ENCODE measurements at places on chromosomes 12 and 14.
A peak's percentile ranks its signal among the peaks of the same experiment; 100 is the strongest.

DNA sequence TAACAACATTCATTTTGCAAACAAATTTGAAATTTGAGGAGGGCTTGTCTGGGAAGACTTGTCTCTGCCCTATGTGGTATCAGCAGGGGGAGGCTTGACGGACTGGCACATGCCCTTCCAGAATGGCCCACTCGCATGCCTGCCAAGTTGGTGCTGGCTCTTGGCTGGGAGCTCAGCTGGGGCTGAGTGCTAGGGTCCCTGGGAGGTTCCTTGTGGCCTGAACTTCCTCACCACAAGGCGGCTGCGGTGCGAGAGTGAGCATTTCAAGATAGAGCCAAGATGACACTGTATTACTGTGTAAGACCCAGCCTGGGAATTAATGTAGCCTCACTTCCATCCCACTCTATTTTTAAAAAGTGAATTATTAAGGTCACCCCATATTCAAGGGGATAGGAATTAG, 271.6 kb upstream of the PLEKHG7 start:
- DNase-seq: peak; percentile 22
- H3K4me1 ChIP-seq: no peaks in the 10 kb centered on the region
- H3K27ac ChIP-seq: no peak overlapping the region
- H3K36me3 ChIP-seq: no peaks in the 10 kb centered on the region
- no peaks in the 10 kb centered on the region for H3K27me3 ChIP-seq
- no peak overlapping the region for H3K4me3 ChIP-seq

GRCh38 chr12:72098622-72099021, 160.0 kb downstream of the TPH2 start:
- H3K36me3 ChIP-seq: no peaks in the 10 kb centered on the region
- DNase-seq: no peak
- H3K4me1 ChIP-seq: no peaks in the 10 kb centered on the region
- no peak overlapping the region for H3K27ac ChIP-seq
- no peaks in the 10 kb centered on the region for H3K27me3 ChIP-seq

DNA sequence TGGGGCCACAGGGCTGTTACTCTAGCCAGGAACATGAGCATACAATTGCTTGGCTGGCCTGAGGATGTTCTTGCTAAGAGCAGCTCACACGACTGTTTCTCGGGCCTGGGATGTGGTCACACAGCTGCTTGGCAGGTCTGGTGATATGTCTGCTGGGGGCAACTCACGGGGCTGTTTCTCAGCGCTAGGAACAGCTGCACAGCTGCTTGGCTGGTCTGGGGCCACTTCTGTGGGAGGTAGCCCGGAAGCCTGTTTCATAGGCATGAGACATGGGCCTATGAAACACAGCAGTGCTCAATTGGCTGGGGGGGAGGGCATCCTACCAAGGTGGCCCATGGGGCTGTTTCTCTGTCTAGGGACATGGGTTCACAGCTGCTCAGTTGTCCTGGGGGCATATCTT, 73.4 kb upstream of the DDHD1 start:
- no peak overlapping the region for H3K27ac ChIP-seq
- no peaks in the 10 kb centered on the region for H3K4me1 ChIP-seq
- no peak overlapping the region for H3K4me3 ChIP-seq
- DNase-seq: no peak

- H3K4me1 ChIP-seq: no peaks in the 10 kb centered on the region
- no peaks in the 10 kb centered on the region for H3K36me3 ChIP-seq
- no peaks in the 10 kb centered on the region for H3K27me3 ChIP-seq
- H3K27ac ChIP-seq: no peak overlapping the region
Measured at GRCh38 chr12:75337905-75338304, 3.4 kb downstream of the GLIPR1L1 start.

GRCh38 chr12:32302218-32303173, 96.9 kb upstream of the FGD4 start:
- no peak overlapping the region for H3K27ac ChIP-seq
- no peaks in the 10 kb centered on the region for H3K27me3 ChIP-seq
- H3K4me1 ChIP-seq: no peaks in the 10 kb centered on the region
- no peak overlapping the region for H3K4me3 ChIP-seq
- no peak for DNase-seq
- peaks cover 5% of the 10 kb centered on the region for H3K36me3 ChIP-seq

DNA sequence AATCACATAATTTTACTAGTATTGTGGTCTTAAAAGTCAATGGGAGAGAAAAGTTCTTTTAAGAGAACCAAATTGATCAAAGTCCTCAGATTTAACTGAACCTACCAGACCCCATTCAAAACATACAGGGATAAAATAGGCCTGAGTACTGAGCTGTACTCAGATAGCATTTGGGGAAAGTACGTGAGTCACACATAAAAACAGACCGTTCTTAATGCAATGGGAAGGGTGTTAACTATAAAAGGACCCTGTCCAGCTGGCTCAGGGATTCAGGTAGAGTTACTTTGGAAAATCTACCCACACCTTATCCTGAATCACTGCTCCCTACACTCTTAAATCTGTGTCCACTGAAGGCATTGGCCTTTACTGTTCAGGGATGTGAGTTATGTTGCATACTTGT, 78.0 kb downstream of the PTPN21 start:
- H3K4me3 ChIP-seq: no peak overlapping the region
- H3K4me1 ChIP-seq: peaks cover 30% of the 10 kb centered on the region
- H3K27ac ChIP-seq: no peak overlapping the region

DNA sequence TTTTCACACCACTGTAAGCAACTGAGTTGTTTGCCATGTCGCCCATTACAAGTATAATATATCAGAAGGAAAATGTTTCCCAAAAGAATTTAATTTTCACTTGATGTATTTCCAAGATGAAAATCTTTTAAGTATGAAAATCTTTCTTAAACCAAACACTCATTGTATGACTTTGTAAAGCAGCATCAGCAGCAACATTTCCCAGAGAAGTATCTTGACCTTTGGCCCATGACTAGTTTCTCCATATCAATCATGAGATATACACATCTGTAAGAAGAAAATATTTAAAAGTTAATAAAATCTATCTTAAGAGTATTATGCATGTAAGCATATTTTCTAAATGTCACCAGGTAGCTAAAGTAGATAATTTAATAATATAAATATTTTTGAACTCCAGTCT, 52.8 kb downstream of the ATP2B1 start:
- H3K27me3 ChIP-seq: no peaks in the 10 kb centered on the region
- no peaks in the 10 kb centered on the region for H3K4me1 ChIP-seq
- no peaks in the 10 kb centered on the region for H3K36me3 ChIP-seq
- H3K4me3 ChIP-seq: no peak overlapping the region
- H3K27ac ChIP-seq: no peak overlapping the region

Data from heart right ventricle (tissue), 16 donors.